T-cell (primary cell): ENCODE measurements at places on chromosomes 11 and 22. TPM values are rescaled to one million over a fixed set of nuclear protein-coding genes. Genes with fewer than 3 reads are reported as not detected.

The CHRM1 gene
- not detected for total RNA-seq

The TH gene
- not detected for total RNA-seq

The NXPE4 gene
- total RNA-seq, result not detected

The CHORDC1 gene
- total RNA-seq, result 64.9 TPM

The TMPRSS6 gene
- total RNA-seq, result 1.3 TPM

The CCDC85B gene
- 20.3 TPM for total RNA-seq

The CHRM4 gene
- total RNA-seq, result 0.18 TPM

The FOLR3 gene
- total RNA-seq, result not detected

The APOA4 gene
- total RNA-seq, result not detected

DNA sequence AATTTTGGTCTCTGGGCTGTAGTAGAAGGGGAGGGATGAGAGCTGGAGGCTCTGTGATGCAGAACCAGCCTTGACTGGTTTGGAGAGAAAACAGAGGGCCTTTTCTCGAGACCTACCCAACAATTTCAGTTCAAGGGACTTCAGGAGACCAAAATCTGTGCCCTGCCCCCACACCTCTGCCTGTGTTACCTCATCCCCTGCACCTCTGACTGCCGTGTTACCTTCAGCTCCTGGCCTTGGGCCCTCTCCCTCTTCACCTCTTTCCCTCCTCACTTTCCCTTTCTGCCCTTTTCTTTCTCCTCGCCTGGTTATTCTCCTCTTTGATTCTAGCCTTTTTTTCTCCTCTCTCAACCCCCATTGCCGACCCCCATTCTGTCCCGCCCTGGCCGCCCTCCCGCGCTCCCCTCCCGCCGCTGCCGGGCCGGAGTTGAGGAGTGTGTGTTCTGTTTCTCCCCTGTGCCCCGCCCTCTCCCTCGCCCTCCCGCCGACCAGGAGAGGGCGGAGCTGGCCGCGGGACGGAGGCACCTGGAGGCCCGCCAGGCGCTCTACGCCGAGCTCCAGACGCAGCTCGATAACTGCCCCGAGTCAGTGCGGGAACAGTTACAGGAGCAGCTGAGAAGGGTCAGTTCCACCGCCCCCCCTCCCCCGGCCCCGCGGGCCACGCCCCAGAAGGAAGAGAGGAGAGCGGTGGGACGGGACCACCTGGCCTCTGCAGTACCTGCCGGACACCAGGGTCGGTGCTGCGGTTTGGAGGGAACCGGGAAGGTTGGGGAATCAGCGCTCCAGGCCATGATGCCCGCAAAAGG, 27.2 kb downstream of the PHLDB1 start:
- no peaks in the 10 kb centered on the region for H3K27me3 ChIP-seq
- H3K27ac ChIP-seq, result no peak overlapping the region
- DNase-seq, result no peak
- H3K4me3 ChIP-seq, result no peak overlapping the region

DNA sequence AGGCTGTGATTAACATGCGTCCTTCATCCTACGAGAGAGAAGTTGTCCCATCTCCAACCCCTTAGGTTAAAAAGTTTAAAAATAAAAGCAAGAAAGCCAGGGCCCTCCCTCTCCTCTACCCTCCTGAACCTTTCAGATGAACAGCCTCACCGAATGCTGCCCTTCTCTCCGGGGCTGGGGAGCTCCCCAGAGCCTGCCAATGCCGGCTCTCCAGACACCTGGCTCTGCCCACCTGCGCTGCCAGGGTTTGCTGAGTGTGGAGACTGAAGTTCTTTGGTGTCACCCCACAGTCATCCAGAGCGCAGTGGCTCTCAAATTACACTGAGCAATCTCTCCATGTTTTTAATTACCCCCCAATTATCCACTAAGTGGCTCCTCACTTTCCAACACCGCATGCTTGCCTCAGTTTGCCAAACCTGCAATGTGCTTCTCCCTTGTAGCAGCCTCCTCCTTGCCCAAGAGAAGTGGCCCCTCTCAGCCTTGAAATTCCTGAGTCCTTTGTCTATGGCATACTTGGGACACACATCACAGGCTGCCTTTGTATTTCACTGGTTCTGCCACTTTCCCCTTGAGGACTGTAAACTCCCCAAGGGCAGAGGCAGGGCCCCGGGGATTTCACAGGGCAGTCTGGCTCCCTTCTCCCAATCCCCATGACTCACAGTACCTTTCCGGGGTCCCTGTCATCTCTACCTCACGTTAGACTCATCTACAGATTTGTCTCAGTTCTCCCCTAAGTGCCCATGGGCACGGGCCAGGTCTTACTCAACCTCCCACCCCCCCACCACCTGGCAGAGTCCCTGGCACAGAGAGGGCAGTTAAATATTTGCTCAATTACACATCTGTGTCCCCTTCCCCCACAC, 2.0 kb downstream of the MYH9 start:
- H3K4me3 ChIP-seq, result peak overlapping the region; percentile 97
- peaks cover 25% of the 10 kb centered on the region for H3K4me1 ChIP-seq
- DNase-seq, result peak; percentile 78
- H3K27me3 ChIP-seq, result no peaks in the 10 kb centered on the region
- peak overlapping the region; percentile 79 for H3K27ac ChIP-seq

DNA sequence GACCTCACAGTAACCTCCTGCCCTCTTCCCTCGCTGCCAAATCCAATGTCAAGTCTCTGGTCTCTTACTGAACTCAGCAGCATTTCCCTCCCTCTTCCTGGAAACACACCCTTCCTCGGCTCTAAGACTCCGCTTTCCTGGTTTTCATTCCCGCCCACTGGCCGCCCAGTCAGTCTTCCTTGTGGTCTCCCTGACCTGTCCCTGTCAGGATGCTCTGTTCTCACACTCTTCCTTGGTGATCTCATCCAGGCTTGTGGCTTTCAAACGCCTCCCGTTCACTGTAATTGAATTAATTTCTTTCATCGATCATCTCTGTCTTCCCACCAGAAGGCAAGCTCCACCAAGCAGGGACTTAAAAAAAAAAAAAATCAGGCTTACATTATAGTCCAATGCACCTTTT, 33.5 kb downstream of the MYO18B start:
- DNase-seq, result no peak
- H3K4me1 ChIP-seq, result no peaks in the 10 kb centered on the region
- no peak overlapping the region for H3K27ac ChIP-seq
- H3K36me3 ChIP-seq, result no peaks in the 10 kb centered on the region
- no peak overlapping the region for H3K4me3 ChIP-seq
- H3K27me3 ChIP-seq, result no peaks in the 10 kb centered on the region

DNA sequence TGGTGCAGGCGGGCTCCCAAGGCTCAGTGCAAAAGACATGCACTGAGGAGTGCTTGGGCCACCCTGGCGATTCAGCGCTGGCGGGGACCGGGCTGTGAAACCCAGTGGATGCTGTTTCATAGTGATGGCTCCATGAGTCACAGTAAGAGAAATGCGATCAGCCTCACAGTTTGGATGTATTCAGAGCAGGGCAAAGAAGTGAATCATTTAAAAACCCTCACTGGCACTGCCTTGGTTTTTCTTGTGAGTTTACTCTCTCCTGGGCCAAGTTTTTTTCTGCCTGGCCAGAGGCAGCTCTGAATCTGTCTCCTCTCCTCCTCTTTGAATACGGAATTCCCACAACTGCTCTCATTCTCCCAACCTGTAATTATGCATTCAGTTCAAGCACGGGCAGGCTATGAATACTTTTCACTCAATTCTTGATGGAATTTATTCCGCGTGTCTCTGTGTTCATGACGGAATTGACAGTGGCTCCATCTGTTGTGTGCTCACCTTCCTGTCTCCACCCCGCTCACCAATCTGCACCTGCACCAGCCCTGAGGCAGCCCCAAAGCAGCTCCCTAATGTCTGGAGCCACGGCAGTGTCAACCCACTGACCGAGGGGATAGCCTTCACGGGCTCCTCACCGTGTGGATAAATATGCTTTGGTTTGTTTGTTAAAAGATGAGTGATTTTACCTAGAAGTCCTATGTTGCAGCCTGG, 14.9 kb downstream of the ADAMTS8 start:
- H3K4me3 ChIP-seq, result no peak overlapping the region
- DNase-seq, result no peak
- H3K4me1 ChIP-seq, result no peaks in the 10 kb centered on the region
- H3K27ac ChIP-seq, result no peak overlapping the region
- H3K27me3 ChIP-seq, result no peaks in the 10 kb centered on the region

GRCh38 chr11:22042081-22042480, 150.8 kb upstream of the ANO5 start:
- H3K27me3 ChIP-seq, result no peaks in the 10 kb centered on the region
- H3K36me3 ChIP-seq, result no peaks in the 10 kb centered on the region
- no peaks in the 10 kb centered on the region for H3K4me1 ChIP-seq

GRCh38 chr11:57047610-57048009, 58.9 kb downstream of the OR5AK2 start:
- no peaks in the 10 kb centered on the region for H3K4me1 ChIP-seq
- no peak overlapping the region for H3K4me3 ChIP-seq
- no peaks in the 10 kb centered on the region for H3K36me3 ChIP-seq

- peaks cover 13% of the 10 kb centered on the region for H3K36me3 ChIP-seq
- H3K27me3 ChIP-seq, result no peaks in the 10 kb centered on the region
- H3K4me1 ChIP-seq, result peaks cover 36% of the 10 kb centered on the region
- peak overlapping the region; percentile 87 for H3K27ac ChIP-seq
Observed at GRCh38 chr11:47215366-47215910, 664 bp downstream of the DDB2 start.

GRCh38 chr11:117819096-117820040, 5.2 kb downstream of the FXYD2 start:
- H3K36me3 ChIP-seq, result no peaks in the 10 kb centered on the region
- peaks cover 3% of the 10 kb centered on the region for H3K27me3 ChIP-seq
- no peak overlapping the region for H3K27ac ChIP-seq
- H3K4me3 ChIP-seq, result no peak overlapping the region

DNA sequence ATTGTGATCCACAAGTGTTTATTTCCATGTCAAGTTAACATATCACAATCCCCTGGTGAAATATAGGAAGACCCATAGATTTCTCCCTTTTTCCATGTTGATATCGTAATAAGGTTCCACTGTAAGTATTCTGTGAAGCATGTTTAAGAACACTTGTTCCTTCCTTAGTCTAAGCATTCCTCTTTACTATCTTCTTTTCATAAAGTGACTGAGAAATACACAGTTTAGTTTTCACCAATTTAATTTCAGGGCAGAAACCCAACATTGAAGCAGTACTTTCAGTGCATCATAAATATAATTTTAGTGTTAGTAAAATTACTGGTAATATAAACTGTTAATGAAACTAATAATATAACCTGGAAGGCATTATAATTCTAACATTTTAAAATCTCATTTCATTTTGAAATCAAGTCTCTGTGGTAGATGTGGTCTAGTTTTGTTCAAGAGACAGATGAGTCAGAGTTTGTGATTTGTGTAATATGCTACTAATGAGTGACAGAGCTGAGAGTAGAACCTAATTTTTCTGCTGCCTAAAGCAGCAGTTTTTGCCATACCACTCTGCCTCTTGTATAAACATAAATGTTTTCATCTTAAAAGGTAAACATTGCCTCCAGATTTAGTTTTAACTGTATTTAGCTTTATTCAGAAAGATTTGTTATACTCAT, 79.4 kb downstream of the ATM start:
- peaks cover 3% of the 10 kb centered on the region for H3K4me1 ChIP-seq
- no peak for DNase-seq
- peaks cover 5% of the 10 kb centered on the region for H3K36me3 ChIP-seq
- no peak overlapping the region for H3K4me3 ChIP-seq
- no peak overlapping the region for H3K27ac ChIP-seq

GRCh38 chr11:103947546-103947919, 88.9 kb upstream of the DDI1 start:
- H3K27ac ChIP-seq, result no peak overlapping the region
- DNase-seq, result no peak
- no peaks in the 10 kb centered on the region for H3K36me3 ChIP-seq
- no peaks in the 10 kb centered on the region for H3K27me3 ChIP-seq

GRCh38 chr11:103326070-103326794, 217.0 kb downstream of the DYNC2H1 start:
- peak; percentile 15 for DNase-seq
- H3K27ac ChIP-seq, result no peak overlapping the region
- H3K27me3 ChIP-seq, result peaks cover 6% of the 10 kb centered on the region
- H3K4me1 ChIP-seq, result peaks cover 10% of the 10 kb centered on the region

GRCh38 chr11:110032957-110033570, 60.1 kb upstream of the ZC3H12C start:
- H3K27me3 ChIP-seq, result no peaks in the 10 kb centered on the region
- H3K4me3 ChIP-seq, result no peak overlapping the region
- no peak overlapping the region for H3K27ac ChIP-seq
- no peak for DNase-seq
- no peaks in the 10 kb centered on the region for H3K4me1 ChIP-seq

DNA sequence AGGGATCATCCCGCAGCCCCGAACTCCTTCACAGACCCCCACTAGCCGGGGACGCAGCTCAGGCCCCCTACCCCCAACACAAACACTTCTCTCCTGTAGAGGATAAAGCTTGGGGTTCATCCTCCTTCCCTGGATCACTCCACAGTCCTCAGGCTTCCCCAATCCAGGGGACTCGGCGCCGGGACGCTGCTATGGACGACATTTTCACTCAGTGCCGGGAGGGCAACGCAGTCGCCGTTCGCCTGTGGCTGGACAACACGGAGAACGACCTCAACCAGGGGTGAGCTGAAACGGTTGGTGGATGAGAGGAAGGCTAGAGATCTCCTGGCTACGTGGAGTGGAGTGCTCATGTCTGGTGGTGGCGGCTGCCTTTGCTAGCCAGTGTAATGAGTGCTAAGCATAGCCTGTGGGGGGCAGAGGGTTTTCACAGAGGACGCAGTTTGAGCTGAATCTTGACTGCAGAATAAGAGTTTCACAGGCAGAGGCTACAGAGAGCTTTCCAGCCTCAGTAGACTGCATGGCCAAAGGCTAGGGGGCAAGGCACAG, 580 bp downstream of the ILK start:
- H3K27ac ChIP-seq, result peak overlapping the region; percentile 72
- DNase-seq, result peak; percentile 63
- peaks cover 71% of the 10 kb centered on the region for H3K4me1 ChIP-seq

- H3K36me3 ChIP-seq, result no peaks in the 10 kb centered on the region
- H3K4me1 ChIP-seq, result peaks cover 10% of the 10 kb centered on the region
- H3K27me3 ChIP-seq, result no peaks in the 10 kb centered on the region
Observed at GRCh38 chr11:623349-623869, 1.3 kb downstream of the CDHR5 start.

GRCh38 chr22:17905445-17905844, 118.9 kb downstream of the MICAL3 start:
- H3K27ac ChIP-seq, result no peak overlapping the region
- no peak for DNase-seq
- H3K36me3 ChIP-seq, result peaks cover 22% of the 10 kb centered on the region
- H3K4me3 ChIP-seq, result no peak overlapping the region

DNA sequence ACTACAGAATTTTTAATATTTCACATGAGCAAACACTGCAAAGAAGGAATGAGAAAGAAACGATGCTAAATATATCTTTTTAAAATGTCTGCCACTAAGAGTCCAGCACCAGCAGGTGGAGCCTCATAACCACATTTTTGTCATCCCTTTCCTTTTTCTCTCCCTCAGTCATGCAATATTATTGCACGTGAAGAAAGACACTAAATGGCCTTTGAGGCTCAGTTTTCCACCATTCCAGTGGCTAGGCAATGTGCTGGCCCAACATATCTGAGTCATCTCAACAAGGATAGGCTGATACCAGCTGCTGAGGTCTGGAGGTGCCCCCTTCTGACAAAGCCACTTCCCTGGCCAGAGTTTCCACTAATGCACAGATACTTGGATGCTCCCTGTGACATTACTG, 1.8 kb downstream of the ALKBH8 start:
- H3K27ac ChIP-seq, result no peak overlapping the region
- peaks cover 12% of the 10 kb centered on the region for H3K4me1 ChIP-seq
- peak; percentile 21 for DNase-seq
- H3K4me3 ChIP-seq, result no peak overlapping the region
